ENCODE measurements at places on chromosomes 2 and 18. TPM values are rescaled to one million over a fixed set of nuclear protein-coding genes. Genes with fewer than 3 reads are reported as not detected.

GRCh38 chr2:234368861-234369261 is 128.0 kb downstream of the ARL4C start:
- DNase-seq: no peak

GRCh38 chr18:34767601-34768027 is 57.5 kb downstream of the DTNA start:
- no peak for DNase-seq

DNA sequence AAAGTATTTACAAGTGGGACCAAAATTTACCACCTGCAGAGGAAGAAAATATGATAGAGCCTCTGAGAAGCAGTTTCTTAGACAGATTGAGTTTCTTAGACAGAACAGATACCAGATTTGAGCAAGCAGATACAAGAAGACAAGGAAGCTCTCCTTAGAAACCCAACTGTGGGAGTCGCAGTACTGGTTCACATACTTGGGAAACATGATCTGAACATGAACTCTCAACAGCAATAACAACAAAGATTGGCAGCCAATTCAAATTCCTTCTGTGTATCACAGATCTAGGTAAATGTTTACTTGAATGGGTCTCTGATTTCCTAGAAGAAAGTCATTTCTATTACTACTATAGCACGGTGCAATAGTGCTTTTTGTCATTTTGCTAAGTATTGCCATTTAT is 82.1 kb downstream of the OLA1 start:
- no peak for DNase-seq

The SERPINB13 gene
- total RNA-seq: not detected

The SLC38A11 gene
- total RNA-seq: not detected

The SP140 gene
- 0.07 TPM for total RNA-seq

All from cardiac muscle cell (in vitro differentiated cells and primary cell).